ENCODE measurements at places on chromosomes 4 and X.

DNA sequence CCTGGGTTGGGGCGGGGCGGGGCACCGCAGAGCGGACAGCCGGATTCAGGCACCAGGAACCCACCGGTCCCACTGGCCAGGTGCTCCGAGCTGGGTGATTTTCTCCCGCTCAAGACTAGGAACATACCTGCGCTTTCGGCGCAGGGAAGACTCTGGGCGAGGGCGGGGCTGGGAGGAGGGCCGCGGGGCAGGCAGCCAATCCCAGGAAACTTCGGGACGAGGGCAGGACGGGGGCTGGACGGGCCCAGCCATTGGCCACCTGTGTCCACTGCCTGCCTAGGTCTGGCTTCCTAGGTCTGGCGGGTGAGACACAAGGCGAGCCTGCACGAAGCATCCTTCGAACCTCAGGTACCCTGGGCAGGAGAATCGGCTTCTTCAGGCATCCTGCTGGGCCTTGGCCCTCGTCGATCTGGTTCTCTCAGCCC lies 274 bp upstream of the ERVMER34-1 start:
- peaks cover 14% of the 10 kb centered on the region for H3K4me1 ChIP-seq
- peaks cover 19% of the 10 kb centered on the region for H3K27me3 ChIP-seq
- H3K27ac ChIP-seq: no peak overlapping the region

DNA sequence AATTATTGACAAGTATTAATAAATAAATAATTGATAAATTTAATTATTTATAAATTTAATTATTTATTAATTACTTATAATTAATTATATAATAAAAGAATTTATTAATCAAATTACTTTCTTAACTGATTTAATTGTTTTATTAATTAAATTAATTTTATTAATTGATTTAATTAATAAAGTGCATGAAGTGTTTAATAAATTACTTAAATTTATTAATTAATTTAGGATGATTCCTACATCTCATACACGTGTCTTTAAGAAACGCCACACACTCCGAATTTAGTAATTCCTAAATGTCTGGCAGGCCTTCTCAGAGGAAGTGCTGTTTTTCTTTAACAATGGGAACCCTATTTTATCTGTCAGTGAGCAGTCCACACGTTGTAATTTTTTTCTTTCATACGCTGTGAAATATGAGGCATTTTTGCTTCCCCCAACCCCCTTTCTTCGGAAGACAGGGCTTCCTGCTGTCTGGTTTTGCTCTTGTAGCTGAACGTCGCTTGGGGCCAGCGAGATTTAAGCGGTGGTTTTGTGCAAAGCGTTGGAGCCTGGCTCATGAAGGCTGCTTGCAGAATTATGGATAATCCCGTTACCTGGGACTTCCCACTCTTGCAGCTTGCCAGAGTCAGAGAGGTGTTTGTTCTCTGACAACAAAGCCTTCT lies 46.8 kb downstream of the CRLF2 start:
- no peak overlapping the region for H3K4me3 ChIP-seq
- DNase-seq: no peak
- H3K27ac ChIP-seq: no peak overlapping the region
- peaks cover 5% of the 10 kb centered on the region for H3K4me1 ChIP-seq

- no peak for DNase-seq
- no peak overlapping the region for H3K4me3 ChIP-seq
- H3K36me3 ChIP-seq: peaks cover 33% of the 10 kb centered on the region
- H3K27ac ChIP-seq: no peak overlapping the region
These were observed 139.8 kb downstream of the WDFY3 start for GRCh38 chr4:84826681-84827080.

DNA sequence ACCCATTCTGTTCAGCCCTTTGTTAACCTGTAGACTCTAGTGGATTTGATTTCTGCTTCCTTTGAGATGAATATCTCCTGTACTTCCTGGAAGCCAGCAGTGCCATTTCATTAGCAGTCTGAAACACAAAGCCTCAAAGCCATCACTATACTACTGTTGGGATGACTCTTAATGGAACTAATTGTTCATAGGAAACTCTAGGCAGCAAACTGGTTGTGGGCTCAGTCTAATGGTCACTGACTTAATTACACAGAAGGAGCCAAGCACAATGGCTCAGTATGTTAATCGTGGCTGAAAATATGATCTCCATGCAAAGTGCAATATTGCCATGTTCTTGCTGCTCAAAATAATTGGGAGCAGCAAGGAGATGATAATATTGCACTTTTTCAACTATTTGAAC lies 262.3 kb downstream of the ARHGAP24 start:
- no peaks in the 10 kb centered on the region for H3K36me3 ChIP-seq
- no peak overlapping the region for H3K4me3 ChIP-seq
- peaks cover 29% of the 10 kb centered on the region for H3K4me1 ChIP-seq
- H3K27ac ChIP-seq: no peak overlapping the region
- DNase-seq: no peak
- H3K27me3 ChIP-seq: no peaks in the 10 kb centered on the region

DNA sequence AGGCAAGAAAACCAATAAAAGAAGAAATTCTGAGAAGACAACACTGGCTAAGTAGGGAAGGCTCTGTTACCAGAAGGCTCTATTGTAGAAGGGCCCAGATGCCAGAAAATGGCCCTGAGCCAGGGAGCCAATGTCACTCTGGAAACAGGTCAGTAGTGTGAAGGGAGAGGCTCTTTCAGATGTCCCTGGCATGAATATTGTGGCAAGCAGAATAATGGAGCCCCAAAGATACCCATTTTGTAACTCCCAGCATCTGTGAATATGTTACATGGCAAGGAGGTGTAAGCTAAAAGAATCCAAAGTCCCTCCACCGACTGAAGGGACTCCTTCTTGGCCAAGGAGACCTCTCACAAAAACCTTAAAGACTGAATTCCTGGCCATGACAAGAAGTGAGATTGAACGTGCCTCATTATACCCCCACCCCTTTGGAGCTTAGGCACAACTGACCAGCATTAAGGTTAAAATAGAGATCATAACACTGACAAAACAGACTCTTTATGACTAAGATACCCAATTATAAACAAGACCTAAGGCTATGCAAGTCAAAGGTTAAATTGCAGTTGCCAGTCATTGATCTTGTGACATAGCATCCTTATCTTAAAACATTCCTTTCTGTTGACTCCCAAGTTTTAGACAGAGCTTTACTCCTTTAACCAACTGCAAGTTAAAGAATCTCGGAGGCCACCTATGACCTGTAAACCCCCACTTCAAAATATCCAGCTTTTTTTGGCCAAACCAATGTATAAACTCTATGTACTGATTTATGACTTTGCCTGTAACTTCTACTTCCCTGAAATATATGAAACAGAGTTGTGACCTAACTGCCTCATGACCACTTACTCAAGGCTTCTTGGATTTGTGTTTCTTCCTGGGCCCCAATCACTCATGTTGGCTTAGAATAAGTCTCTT lies 42.2 kb upstream of the SMIM10 start:
- no peak for DNase-seq
- no peaks in the 10 kb centered on the region for H3K36me3 ChIP-seq
- no peak overlapping the region for H3K27ac ChIP-seq
- no peaks in the 10 kb centered on the region for H3K4me1 ChIP-seq
- no peak overlapping the region for H3K4me3 ChIP-seq
- H3K27me3 ChIP-seq: no peaks in the 10 kb centered on the region

- H3K27ac ChIP-seq: no peak overlapping the region
- no peaks in the 10 kb centered on the region for H3K27me3 ChIP-seq
- H3K36me3 ChIP-seq: no peaks in the 10 kb centered on the region
- no peak for DNase-seq
These were observed 74.0 kb upstream of the KLF3 start for GRCh38 chr4:38590046-38590445.

GRCh38 chr4:44118971-44119680 lies 329.5 kb downstream of the KCTD8 start:
- no peaks in the 10 kb centered on the region for H3K36me3 ChIP-seq
- no peak overlapping the region for H3K27ac ChIP-seq
- H3K4me3 ChIP-seq: no peak overlapping the region

DNA sequence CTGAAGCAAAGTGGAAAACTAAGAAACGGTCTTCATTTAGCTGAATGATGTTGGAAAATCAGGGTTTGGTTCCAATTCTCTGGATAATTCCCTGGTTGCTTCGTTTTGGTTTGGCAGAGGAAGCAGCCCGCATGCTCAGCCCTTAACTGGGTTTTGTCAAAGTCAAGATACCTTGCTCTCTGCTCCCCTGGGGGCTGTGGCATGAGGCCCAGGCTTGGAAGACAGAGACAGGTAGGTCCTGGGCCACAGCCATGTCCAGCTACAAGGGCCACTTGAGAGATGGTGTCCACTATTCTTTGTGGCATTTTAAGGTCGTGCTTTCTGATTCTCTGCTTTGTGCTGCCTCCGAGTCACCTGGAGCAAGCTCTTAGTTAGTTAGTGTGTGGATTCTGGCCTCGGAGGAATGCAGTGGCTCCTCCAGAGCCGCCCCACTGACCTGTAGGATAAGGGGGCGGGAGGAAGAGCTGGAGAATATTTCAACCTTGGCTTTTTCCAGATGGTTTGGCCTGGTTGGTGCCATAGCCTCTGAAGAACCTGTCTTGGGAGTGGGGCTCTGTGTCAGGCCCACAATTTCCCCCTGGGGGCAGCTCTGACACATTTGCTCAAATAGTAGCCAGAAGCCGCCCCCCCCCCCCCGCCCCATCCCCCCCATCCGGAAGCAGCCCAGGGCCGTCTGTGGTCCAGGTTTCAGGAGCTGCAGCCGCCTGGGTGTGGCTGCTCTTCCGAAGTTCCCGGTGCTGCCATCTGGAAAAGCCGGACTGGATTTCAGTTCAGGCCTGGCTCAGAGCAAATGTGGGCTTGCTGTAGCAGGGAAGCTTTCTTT lies 147.1 kb downstream of the NHS start:
- no peak for DNase-seq
- no peaks in the 10 kb centered on the region for H3K27me3 ChIP-seq
- H3K27ac ChIP-seq: no peak overlapping the region
- no peak overlapping the region for H3K4me3 ChIP-seq

GRCh38 chr4:31041385-31041784 lies 321.2 kb downstream of the PCDH7 start:
- H3K27ac ChIP-seq: no peak overlapping the region
- no peaks in the 10 kb centered on the region for H3K4me1 ChIP-seq
- H3K27me3 ChIP-seq: no peaks in the 10 kb centered on the region
- DNase-seq: no peak

DNA sequence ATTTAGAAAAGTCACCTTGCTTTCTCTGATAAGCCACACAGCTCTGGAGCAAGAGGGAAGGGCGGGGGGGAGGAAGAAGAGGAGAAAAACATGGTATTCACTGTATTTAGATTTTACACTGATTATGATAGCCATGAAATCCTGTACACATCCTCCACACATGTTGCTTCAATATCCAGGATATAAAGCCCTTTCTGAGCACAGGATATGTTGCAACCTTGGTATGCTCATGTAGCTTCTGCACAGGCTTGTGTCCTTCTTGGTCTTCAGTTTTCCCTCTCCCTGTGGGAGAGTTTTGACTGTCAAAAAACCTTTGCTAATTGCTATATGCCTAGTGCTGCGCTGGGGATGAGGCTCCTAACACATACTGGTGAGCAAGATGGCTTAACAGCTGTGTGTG lies 61.9 kb upstream of the DAPP1 start:
- no peak overlapping the region for H3K4me3 ChIP-seq
- H3K4me1 ChIP-seq: no peaks in the 10 kb centered on the region
- no peak overlapping the region for H3K27ac ChIP-seq
- H3K36me3 ChIP-seq: no peaks in the 10 kb centered on the region

DNA sequence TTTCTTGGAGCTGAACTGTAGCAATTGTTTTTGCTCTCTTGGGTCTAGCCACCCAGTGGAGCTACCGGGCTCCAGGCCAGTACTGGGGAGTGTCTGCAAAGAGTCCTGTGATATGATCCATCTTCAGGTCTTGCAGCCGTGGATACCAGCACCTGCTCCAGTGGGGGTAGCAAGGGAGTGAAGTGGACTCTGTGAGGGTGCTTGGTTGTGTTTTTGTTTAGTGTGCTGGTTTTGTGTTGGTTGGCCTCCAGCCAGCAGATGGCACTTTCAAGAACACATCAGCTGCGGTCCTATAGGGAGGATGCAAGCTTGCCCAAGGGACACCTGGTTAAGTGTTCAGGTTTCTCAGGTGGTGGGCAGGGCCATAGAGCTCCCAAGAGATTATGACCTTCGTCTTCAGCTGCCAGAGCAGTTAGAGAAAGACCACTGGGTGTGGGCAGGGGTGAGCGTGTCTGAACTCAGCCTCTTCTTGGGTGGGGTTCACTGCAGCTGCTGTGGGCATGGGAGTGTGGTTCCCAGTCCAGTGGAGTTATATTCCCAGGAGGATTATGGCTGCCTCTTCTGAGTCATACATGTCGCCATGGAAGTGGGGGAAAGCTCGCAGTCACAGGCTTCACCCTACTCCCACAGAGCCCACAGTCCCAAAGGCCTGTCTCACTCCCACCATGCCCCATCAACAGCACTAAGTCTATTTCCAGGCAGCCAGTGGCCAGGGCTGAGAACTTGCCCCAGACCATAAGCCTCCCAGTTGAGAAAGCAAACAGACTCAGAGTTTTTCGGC lies 811.6 kb downstream of the GLUD2 start:
- no peaks in the 10 kb centered on the region for H3K27me3 ChIP-seq
- no peak overlapping the region for H3K27ac ChIP-seq
- H3K4me1 ChIP-seq: no peaks in the 10 kb centered on the region
- DNase-seq: no peak
- H3K36me3 ChIP-seq: no peaks in the 10 kb centered on the region

- no peaks in the 10 kb centered on the region for H3K27me3 ChIP-seq
- peaks cover 4% of the 10 kb centered on the region for H3K4me1 ChIP-seq
- DNase-seq: no peak
- H3K27ac ChIP-seq: no peak overlapping the region
- no peaks in the 10 kb centered on the region for H3K36me3 ChIP-seq
These were observed 133.0 kb upstream of the RASGEF1B start for GRCh38 chr4:81604683-81605218.

DNA sequence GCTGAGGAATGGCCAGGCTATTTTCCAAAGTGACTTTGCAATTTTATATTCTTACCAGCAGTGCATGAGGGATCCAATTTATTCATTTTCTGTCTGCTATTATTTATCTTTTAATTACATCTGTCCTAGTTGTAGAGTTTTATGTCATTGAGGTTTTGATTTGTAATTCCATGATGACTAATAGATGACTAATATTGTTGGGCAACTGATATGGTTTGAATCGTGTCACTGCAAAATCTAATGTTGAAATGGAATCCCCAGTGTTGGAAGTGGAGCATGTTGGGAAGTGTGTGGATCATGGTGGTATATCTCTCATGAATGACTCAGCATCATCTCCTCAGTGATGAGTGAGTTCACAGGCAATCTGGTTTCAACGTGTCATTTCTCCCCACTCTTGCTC lies 201.5 kb downstream of the TBX22 start:
- no peak for DNase-seq
- no peaks in the 10 kb centered on the region for H3K27me3 ChIP-seq
- no peaks in the 10 kb centered on the region for H3K36me3 ChIP-seq
- no peak overlapping the region for H3K27ac ChIP-seq
- H3K4me1 ChIP-seq: no peaks in the 10 kb centered on the region

- H3K4me3 ChIP-seq: no peak overlapping the region
- no peak overlapping the region for H3K27ac ChIP-seq
- DNase-seq: no peak
- H3K27me3 ChIP-seq: no peaks in the 10 kb centered on the region
- H3K4me1 ChIP-seq: no peaks in the 10 kb centered on the region
These were observed 113.1 kb downstream of the ATP8A1 start for GRCh38 chr4:42543762-42544161.

- DNase-seq: no peak
- no peaks in the 10 kb centered on the region for H3K27me3 ChIP-seq
- peaks cover 3% of the 10 kb centered on the region for H3K4me1 ChIP-seq
- peak overlapping the region; percentile 54 for H3K27ac ChIP-seq
- no peak overlapping the region for H3K4me3 ChIP-seq
These were observed 125.5 kb downstream of the OPHN1 start for GRCh38 chrX:68307769-68308168.
